ENCODE measurements at places on chromosomes 13 and 19.

GRCh38 chr13:26168835-26169234, 53.3 kb downstream of the RNF6 start:
- DNase-seq, result no peak

DNA sequence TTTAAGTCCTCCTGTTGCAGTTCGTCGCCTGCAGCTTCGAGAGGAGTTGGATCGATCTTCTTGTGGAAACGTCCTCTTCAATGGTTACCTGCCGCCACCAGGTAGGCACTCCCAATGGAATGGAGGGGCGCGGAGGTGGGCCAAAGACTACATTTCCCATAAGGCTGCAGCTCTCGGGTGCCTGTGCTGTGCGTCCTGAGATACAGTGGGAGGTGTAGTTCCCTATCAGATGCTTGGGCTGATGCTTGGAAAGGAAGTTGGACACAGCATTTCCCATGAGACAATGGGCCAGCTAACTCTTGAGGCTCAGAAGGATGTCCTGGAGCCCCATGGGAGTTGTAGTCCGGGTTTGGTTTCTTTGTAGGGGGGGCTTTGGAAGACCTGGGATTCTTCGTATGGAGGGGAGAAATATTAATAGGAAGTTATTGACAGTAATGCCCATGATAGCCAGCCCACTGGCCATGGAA, 1.8 kb downstream of the SHKBP1 start:
- DNase-seq, result no peak

DNA sequence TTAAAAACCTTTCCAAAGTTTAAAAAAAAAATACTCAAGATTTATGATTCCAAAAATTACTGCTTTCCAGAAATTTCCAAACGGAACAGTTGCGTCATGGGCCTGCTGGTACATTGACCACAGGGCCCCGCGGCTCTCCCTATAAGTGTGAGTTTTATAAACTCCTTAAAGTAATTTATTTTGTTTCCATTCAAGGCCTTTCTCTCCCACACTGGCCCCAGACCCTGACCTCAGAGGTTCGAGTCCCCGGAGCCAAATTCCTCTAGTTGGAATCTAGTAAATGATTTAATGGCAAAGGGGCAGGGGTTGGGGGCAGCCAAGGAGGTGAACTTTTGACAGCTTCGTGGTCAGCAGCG, 97.5 kb downstream of the INSR start:
- no peak for DNase-seq

- DNase-seq, result peak; percentile 49
Observed at GRCh38 chr13:32246468-32246867, 68.7 kb downstream of the ZAR1L start.

DNA sequence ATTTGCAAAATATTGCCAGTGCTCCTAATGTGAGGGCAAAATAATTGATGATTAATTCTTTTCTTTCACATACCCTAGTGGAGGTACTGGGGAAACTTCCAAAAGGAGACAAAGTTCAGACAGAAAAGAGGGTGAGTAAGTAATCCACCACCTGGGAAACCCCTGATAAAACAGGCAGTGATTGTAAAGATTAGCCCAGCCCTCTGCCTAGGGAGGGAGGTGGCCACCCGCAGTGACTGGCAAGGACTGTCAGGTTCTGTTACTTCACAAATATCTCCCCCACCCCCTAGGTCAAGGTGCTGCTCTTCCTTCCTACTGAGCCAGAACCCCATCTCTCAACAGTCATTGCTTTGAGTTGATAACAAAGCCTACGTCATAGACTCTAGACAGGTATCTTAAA, 239.7 kb downstream of the DNAJC15 start:
- no peak for DNase-seq

DNA sequence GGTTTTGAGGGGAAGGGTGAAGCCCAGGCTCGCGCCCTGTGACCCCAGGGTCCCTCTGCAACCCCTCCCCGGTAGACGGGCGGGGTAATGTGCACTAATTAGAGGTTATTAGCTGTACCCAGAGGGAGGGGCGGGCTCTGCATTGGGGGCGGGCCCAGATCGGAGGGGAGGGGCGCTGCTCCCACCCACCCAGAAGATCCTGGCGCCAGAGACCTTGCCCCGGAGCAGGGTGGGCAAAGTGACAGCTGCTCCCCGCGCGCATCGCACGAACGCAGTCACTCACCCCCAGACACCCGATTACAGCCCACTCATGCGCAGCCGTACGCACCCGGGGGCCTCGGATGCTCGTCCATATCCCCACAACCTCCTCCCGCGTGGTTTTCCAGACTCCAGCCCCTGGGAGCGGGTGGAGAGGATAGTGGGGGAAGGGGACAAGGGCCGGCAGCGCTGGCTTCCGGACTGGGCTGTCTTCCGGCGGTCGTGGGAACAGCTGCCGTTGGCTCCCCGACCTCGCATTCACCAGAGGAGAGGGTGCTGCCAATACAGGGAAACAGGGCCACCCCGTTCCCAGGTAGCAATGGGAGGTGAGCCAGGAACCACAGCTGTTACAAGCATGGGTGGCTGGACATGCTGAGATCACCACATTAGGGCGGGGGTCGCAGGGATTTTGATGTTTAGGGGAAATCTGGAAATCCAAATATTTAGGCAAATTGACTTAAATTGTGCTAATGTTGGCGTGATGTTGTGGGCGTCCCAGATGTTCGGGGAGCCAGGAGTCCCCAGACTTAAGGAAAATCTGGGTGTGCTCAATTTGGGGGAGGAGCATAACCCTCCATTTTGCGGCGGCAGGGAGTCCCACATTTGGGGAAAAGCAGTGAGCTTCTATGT, 2.9 kb upstream of the HOOK2 start:
- DNase-seq, result no peak

DNA sequence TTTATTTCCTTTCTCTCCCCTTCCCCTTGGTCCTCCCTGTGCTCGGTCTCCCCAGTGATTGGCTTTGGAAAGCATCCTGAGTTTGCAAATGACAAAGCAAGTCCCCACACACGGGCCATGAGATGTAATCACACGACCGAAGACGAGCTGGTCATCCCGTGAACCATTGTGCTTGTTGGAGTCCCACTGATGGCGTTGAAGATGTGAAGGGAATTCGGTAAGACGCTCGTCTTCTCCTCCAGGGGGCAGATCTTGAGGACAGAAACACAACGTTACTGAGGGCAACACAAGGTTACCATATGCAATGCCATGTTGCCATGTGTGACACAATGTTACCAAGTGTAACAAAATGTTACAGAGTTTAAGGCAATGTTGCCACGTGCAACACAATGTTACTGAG, 42.0 kb upstream of the SLC15A1 start:
- DNase-seq, result no peak

- DNase-seq, result no peak
Observed at GRCh38 chr13:21894703-21895699, 224.1 kb downstream of the FGF9 start.

- DNase-seq, result no peak
Observed at GRCh38 chr19:307111-307531, 15.9 kb upstream of the PLPP2 start.

- no peak for DNase-seq
Observed at GRCh38 chr13:87235621-87236020, 435.6 kb upstream of the SLITRK5 start.

DNA sequence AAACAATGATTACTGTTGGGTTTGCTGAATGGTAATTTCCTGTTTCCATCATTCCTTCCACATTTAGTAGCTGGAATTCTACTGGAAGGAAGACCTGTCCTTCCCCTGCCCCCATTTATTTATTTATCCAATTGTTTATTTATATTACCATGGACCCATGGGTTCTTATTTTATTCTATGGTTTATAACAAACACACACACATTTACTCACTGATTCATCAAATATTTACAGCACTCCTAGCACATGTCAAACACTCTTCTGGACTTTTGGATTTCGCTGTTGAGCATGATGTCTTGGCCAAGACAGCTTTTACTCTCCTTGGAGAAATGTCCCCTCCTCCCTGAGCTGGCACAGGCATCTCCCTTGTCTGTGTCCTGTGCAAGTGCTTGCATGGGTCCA, 227.8 kb upstream of the MAB21L1 start:
- DNase-seq, result no peak

GRCh38 chr13:109275852-109276251, 510.5 kb downstream of the IRS2 start:
- DNase-seq, result no peak

- no peak for DNase-seq
Observed at GRCh38 chr13:25266706-25267105, 20.6 kb downstream of the MTMR6 start.

GRCh38 chr19:16379521-16380313, 55.1 kb downstream of the KLF2 start:
- DNase-seq, result no peak

DNA sequence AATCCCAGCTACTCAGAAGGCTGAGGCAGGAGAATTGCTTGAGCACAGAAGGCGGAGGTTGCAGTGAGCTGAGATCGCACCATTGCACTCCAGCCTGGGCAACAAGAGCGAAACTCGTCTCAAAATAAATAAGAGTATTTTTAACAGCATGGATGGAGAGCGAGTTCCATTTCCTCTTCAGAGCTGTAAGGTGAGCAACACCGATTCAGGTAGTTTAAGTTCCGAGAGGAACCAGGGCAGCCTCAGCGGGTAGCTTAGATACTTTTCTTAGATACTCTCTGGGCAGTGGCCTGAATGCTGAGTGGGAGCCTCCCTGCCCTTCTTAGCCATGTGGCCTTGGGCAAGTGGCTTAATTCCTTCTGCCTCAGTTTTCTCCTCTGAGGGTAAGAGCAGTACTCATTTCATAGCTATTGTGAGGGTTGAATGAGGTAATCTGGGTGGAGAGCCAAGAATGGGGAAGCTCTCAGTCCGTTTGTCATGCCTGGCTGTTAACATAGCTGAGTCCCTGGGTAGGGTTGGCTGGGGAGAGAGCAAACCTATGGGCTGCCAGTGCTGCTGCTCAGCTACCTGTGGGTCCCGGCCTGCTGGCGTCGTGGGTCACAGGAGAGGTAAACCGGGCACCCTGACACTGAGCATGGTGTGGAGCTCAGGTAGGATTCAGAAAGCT, 4.1 kb downstream of the ATP11A start:
- DNase-seq, result no peak

GRCh38 chr13:20146381-20146780, 14.5 kb downstream of the GJA3 start:
- no peak for DNase-seq

DNA sequence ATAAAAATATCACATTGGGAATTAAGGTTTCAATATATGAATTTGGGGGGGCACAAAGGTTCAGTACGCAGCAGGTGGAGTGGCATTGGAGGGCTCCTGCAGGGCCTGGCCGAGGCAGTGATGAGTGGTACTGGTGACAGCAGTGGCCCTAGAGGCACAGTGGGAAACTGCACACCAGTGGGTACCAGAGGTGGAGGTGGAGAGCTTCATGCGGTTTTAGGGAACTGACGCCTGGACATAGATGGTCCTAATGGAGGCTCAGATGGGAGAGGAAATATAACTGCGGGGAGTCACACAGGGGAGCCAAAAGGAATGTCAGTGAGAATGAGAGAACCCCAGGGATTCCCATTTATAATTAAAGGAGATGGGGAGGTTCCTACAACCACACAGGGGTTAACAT, 156.2 kb downstream of the COG6 start:
- no peak for DNase-seq

DNA sequence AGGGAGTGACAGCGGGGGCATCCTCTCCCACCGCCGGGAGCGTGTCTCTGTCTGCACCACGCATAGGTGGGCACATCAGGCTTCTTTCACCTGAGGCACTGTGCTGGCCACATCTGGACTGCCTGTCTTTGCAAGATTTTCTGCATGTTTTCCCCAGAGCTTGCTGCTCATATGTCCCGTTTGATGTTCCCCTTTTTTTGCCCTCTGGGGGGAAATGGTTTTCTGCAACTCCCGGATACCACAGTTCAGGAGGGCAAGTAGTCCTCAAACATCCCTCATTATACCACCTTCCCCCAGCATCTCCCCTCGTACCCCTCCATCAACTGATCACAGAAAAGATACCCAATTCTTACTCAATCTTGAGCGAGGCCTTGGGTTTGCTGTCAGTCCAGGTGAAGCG, 168.0 kb downstream of the PAN3 start:
- no peak for DNase-seq

DNA sequence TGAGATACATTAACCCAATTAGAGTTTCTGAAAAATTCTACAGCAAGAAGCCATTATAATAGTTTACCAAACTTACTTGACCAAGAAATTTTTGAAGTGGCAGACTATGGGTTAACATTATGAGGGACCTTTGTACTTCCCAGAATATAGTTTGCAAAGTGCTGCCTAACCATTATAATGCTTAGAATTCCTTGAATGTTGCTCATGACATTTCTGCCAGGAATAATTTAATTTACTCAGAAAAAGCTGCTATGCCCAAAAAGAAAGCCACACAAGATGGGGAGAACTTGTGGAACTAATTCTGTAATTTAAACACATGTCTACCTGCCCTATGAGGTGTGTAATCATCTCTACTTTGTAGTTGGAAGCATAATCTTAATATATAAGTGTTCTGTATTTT, 58.1 kb upstream of the MYCBP2 start:
- no peak for DNase-seq

DNA sequence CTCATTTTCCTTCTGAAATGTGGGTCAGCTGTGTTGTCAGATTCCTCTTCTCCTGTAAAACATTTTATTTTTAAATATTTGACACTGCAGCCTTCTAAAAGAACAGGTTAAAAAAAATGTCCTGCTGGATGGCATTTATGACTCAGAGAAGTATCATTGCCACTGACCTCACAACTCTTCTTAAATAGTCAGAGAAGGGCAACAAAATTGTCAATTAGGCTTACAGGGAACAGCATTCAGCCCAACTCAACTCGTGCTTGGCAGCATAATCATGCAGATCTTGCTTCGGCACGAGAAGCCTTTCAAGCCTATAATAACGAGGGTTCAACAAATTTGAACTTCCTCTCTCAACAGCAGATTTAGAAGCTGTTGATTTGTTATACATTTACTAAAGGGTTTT, 296.7 kb upstream of the DACH1 start:
- DNase-seq, result no peak

DNA sequence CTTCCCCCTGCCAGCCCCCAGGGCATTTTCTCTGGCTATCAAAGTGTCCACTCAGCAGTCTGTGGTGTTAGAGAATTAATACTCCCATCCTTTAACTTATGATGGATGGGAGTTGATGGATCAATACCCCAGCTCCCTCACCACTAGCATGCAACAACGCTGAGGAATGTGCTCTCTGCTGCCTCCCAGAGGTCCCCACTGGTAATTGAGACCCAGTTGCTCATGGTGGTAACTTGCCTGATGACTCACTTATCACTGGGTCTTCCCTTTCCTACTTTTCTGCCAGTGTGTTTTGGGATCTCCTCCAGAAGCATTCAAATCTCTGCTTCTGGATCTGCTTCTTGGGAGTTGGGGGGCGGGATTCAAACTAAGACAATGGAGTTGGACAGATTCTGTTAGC, 20.3 kb upstream of the CACNA1A start:
- no peak for DNase-seq

DNA sequence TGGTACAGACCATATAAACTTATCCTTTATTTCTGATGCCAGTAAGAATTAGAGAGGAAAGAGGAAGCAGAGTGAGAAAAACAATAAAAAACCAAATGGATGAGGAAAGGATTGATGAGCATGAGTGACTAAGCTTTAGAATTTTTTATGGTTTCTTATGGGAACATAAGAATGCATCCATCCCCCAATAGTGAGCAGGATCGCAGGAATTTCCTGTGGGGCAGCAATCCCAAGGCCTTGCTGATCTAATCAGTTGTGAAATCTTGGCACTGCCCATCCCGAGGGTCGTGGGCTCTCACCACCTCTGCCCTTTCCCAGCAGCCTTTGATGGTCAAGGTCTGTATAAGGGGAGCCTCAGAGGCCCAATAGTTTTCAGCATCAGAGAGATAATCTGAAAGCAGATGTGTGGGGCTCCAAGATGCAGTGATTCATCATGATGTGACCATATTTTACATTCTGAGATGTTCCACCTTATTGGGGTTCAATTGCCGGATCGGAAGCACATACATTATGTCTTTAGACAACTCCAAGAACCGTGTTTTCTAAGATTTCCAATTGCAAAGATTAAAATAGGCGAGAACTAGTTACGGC, 222.1 kb downstream of the DNAJC15 start:
- no peak for DNase-seq
